ENCODE measurements at places on chromosomes 16 and 17.

- no peak for DNase-seq
Measured at GRCh38 chr17:33925649-33926048, 329.4 kb upstream of the CCL2 start.

GRCh38 chr17:28957277-28957991 is 6.1 kb upstream of the PHF12 start:
- DNase-seq: no peak

DNA sequence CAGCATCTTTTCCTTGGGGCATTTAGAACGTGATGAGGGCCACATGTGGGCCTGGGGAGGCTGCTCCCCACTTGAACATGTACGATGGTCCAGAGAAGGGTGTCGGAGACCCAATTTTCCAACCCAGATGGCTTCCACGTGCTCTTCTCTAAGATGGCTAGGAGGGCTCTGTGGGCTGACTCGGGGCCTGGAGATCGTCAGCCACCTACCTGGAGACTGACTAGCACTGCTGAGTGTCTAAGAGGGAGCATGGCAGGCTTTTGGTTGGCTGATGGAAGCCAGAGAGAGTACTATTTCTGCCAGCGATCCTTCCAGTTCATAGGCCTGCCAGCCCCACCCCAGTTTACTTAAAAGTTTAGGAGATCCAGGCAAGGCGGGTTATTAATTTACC is 60.2 kb upstream of the CLEC18A start:
- DNase-seq: no peak

DNA sequence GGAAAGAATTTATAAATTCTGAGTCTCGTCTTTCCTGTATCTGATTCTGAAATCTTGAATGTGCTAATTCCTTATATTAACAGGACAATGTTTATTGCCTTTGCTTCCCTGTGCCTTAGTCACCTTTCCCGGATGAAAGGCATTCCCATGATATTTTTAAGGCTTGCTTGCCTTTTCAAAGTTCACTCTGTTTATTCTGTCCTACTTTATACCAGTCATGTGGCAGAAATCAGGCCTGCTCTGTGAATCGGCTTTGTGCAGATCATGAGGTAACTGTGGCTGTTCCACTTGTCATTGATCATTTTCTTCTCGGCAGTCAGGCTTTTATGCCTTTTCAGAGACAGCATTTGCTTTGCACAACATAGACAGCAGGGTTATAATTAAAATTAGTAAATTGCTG is 28.8 kb upstream of the ABCC11 start:
- no peak for DNase-seq

- DNase-seq: no peak
Measured at GRCh38 chr17:75457047-75457654, 716 bp downstream of the TMEM94 start.

GRCh38 chr17:45430006-45430737 is 2.5 kb downstream of the ARHGAP27 start:
- no peak for DNase-seq

- no peak for DNase-seq
Measured at GRCh38 chr16:24381470-24382118, 125.5 kb downstream of the CACNG3 start.
